Right ventricle myocardium inferior (tissue), 1 donor: ENCODE measurements at places on chromosomes 4 and X.

- no peak for DNase-seq
These were observed 32.3 kb downstream of the SH2D1A start for GRCh38 chrX:124378643-124379042.

DNA sequence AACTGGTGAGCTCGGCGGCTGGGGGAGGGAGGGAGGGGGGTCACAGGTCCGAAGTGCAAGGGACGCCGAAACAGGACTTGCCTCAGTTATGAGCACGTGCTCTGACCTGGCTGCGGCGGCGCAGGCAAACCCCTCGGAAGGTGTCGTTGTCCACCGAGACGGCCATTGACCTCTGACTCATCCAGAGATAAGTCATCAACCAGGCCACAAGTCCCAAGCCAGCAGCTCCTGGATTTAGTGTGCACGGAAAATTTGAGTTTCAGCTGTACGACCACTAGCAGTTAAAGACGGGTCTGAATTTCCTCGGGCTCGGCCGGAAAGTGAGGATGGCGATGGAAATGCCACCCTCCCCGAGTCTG, 674 bp downstream of the SH3D19 start:
- DNase-seq, result no peak

GRCh38 chrX:71482228-71482958, 50.5 kb upstream of the OGT start:
- DNase-seq, result no peak

DNA sequence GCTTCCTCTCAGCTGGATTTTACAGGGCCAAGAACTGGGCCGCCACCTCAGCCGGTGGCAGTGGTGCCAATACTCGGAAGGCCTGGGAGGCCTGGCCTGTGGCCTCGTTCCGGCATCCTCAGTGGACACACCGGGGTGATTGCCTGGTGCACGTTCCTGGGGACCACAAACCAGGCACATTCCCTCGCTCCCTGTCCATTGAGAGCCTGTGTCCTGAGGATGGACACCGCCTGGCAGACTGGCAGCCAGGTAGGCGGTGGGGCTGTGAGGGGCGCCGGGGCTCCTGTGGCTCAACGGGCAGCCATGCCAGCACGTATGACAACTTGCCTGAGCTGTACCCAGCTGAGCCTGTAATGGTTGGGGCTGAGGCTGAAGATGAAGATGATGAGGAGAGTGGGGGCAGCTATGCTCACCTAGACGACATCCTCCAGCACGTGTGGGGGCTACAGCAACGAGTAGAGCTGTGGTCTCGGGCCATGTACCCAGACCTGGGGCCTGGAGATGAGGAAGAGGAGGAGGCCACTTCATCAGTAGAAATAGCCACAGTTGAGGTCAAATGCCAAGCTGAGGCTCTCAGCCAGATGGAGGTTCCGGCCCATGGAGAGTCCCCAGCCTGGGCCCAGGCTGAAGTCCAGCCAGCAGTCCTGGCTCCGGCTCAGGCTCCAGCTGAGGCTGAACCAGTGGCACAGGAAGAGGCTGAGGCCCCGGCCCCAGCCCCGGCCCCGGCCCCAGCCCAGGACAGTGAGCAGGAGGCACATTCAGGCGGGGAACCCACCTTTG, 70.4 kb downstream of the STARD8 start:
- no peak for DNase-seq
